ENCODE measurements at places on chromosomes 7 and 10.

- no peak for DNase-seq
Observed at GRCh38 chr7:27897001-27897400, 157.0 kb downstream of the TAX1BP1 start.

GRCh38 chr7:43456200-43456599 lies 126.7 kb upstream of the STK17A start:
- no peak for DNase-seq

GRCh38 chr7:138975343-138976104 lies 5.7 kb downstream of the KIAA1549 start:
- DNase-seq, result no peak

DNA sequence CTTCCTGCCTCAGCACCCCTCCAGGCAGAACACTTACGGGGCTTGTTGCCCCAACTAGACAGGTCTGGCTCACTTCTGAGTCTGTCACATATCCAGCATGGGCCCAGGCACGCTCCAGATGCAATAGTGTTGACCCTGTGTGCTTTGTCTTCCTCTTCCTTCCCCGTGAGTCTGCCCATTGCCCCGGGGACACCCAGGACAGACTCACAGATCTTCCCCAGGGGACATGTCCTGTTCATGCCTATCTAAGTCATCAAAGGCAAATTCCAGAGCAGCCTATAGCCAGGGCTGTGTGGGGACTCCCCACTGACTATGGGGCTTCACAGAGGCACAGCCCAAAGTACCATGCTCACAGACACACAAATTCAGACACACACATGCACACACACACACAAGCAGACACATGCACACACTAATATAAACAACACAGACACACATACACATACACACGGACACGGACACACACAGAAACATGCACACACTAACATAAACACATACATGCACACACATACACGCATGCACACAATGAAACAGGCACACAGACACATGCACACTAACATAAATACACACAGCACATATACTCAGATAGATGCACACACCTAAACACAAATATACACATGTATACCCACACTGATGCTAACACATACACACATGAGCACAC lies 175.8 kb downstream of the KCNMA1 start:
- no peak for DNase-seq

- DNase-seq, result no peak
Observed at GRCh38 chr10:92432596-92432995, 141.3 kb downstream of the IDE start.

- no peak for DNase-seq
Observed at GRCh38 chr7:50699143-50699542, 83.6 kb downstream of the GRB10 start.

GRCh38 chr10:87842776-87843497 lies 20.4 kb downstream of the KLLN start:
- no peak for DNase-seq

DNA sequence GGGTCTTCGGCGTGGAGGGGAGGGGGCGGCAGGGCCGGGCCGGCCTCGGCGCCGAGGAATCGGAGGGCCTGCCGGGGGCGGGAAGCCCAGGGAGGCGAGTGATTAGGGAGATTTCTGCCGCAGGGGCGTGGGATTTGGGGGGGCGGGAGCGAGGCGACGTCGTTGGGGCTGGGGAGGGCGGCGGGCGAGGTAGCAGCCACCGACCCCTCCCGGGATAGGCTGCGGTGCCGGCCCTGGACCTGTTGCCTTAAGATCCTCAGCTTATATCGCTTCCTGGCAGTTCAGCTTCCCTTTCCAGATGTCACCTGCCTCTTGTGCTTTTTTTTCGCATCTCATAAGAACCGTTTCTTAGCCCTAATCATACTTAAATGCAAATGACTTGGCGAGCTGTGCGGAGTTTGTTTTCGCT lies 655 bp downstream of the LMTK2 start:
- no peak for DNase-seq

DNA sequence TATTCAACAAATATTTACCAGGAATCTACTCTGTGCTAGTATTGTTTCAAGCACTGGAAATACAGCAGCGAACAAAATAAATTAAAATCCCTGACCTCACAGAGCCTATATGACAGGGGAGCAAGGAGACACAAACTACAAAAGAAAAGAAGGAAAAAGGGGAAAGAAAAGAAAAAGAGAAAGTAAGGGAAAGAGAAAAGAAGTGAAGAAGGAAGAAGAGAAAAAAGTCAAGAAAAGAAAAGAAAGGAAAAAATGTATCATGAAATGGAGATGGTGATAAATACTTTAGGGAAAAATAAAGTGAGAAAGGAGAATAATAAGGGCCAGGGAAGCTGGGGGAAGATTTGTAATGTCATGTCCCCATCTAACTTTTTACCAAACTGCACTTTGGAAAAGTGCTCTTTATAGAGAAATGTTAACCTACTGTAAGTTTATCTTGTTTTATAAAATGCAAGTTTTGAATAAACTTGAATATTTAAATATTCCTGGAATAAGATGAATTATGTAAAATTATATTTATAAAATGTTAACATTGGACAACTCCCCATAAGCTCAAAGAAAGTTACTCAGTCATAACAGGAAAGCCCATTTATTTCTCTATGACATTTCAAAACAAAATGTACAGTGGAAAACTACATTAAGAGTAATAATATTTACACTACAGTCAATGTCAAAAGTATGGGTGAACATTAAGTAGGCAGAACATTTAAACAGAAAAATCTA lies 14.7 kb downstream of the C10orf88 start:
- DNase-seq, result no peak

GRCh38 chr7:144786522-144786921 lies 49.3 kb downstream of the TPK1 start:
- DNase-seq, result no peak

DNA sequence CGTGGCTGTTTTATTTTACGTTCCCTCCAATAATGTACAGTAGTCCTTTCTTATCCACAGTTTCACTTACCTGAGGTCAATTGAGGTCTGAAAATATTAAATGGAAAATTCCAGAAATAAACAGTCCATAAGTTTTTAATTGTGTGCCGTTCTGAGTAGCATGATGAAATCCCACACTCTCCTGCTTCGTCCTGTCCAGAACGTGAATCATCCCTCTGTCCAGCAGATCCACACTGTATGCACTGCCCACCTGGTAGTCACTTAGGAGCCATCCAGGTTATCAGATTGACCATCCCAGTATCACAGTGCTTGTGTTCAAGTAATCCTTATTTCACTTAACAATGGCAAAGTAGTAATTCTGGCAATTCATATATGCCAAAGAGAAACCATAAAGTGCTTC lies 46.3 kb downstream of the STARD3NL start:
- no peak for DNase-seq

- DNase-seq, result no peak
Observed at GRCh38 chr7:135666156-135666555, 3.8 kb downstream of the STMP1 start.

DNA sequence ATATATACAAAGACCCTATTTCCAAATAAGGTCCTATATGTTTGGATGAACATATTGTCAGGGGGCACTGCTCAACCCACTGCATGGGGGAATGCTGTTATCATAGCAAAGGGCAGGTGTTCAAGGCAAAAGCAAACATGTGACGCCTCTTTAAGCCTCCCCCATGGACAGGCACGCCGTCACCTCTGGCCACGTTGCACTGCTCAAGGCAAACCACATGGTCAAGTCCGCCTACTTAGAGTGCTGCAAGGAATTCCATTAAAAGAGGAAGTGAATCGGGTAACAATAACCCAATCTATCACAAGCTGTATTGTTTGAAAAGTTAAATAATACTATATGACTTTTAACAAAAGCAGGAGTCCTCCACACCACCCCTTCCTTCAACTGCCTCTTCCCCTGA lies 8.8 kb upstream of the CALD1 start:
- DNase-seq, result no peak

DNA sequence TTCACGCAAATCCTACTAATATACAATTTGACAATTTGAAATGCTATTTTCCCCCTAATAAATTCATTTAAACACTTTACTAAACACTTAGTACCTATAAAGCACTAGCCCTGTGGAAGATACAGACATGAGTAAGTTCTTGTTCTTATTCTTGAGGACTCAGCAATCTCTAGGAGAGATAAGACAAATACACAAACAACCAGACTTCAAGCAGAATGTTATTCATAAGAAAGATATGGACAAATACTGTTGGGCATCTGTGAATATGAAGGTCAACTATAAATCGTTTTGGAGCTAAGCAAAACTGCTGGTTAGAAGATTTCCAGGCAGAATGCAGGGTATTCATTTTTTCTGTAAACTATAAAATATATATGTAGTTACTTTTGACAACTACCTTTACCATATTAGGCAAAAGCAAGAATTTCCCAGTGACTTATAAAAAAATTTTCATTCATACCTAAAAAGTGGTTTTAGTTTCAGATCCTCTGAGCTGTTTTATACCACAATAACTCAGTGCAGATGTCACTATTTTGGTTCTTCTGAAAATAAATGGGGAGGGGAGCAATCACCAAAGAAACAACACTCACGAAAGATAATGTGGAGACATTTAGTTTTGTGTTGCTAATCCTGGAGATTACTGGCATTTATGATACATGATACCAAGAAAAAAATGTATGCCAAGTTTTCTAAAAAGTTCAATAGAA lies 3.8 kb downstream of the VPS41 start:
- no peak for DNase-seq

GRCh38 chr10:101236376-101237080 lies 7.3 kb upstream of the LBX1 start:
- no peak for DNase-seq

DNA sequence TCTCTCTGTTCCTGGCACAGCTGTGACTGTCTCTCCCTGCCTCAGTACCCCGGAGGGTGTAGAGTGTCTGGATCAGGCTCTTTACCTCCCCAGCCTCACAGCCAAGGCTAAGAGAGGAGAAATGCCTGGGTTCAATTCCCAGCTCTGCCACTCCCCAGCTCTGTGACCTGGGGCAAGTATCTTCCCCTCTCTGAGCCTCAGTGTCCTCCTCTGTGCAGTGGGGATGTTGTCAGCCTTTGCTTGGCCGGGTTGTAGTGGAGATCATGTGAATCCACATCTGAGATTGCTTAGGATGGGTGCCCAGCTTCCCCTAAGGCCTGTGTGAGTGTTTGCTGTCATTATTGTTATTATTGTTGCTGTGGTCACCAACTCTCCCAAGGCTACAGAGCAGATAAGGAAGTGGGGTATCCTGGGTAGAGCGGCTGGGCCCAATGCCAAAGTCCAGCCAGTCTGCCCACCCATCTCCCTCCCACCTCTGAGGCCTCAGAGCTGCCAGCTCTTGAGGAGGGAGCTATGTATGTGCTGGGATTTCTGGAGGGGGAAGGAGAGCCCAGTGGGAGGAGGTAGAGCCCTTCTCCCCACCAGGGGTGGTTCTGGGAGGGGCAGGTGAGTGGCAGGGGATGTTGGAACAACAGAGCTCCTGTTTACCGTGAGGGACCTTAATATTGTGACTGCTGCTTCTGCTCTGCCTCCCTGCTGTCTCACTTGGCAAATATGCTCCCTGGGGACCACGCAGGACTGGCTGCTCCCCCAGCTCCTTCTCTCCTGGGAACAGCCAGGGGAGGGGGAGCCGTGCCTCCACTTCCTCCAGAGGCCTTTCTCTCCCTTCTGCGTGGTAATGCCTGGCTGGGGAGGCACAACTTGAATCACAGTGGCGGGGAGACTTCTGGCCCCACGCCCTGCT lies 170.5 kb downstream of the RPS24 start:
- no peak for DNase-seq

- no peak for DNase-seq
Observed at GRCh38 chr7:106866298-106867281, 1.5 kb downstream of the PIK3CG start.

GRCh38 chr7:66170309-66171231 lies 34.6 kb upstream of the TPST1 start:
- no peak for DNase-seq

DNA sequence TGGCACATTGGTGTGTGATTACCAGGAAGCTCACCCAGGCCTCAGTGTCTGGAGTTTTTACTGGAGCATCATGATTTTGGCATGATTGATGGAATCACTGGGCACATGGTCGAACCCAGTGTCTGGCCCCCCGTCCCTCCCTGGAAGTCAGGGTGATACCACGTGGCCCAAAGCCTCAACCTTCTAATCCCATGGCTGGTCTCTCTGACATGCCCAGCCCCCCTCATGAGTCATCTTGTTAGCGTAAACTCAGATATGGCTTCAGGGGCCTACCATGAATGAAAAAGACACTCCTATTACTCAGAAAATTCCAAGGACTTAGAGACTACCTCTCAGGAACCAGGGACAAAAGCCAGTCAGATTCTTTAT lies 109.3 kb downstream of the GRK5 start:
- peak; percentile 25 for DNase-seq

GRCh38 chr7:46557781-46558180 lies 636.7 kb upstream of the IGFBP3 start:
- no peak for DNase-seq

- DNase-seq, result no peak
Observed at GRCh38 chr7:106824458-106824857, 40.6 kb upstream of the PIK3CG start.

DNA sequence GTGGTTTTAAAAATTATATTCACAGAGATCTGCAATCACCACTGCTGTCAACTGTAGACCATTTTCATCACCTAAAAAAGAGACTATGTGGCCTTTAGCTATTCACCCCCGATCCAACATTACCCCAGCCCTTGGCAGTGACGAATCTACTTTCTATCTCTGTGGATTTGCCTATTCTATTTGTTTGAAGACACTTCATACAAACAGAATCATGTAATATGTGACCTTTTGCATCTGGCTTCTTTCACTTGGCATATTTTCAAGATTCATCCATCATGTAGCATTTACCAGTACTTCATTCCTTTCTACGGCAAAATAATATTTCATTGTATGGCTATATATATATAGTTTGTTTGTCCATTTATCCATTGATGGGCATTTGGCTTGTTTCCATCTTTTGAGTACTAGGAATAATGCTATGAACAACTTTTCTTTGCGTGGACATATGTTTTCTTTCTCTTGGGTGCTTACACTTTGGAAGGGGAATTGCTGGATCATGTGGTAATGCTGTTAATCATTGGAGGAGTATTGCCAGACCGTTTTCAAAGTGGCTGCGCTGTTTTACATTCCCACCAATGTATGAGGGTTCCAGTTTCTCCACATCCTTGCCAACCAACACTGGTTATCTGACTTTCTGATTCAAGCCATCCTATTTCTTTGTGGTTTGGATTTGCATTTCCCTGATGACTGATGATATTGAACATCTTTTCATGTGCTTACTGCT lies 22.3 kb downstream of the ADAMTS14 start:
- peak; percentile 80 for DNase-seq
